Subcutaneous adipose tissue (tissue), 4 donors: ENCODE measurements at places on chromosomes 1 and 21. TPM values are rescaled to one million over a fixed set of nuclear protein-coding genes. Genes with fewer than 3 reads are reported as not detected.

KCNE2 gene
- not detected for total RNA-seq

CRNN gene
- total RNA-seq = not detected

UFC1 gene
- total RNA-seq = 41.8 TPM

ASPM gene
- total RNA-seq = 5.1 TPM

ESPN gene
- not detected for total RNA-seq
